ENCODE measurements at places on chromosomes 12 and 14.

DNA sequence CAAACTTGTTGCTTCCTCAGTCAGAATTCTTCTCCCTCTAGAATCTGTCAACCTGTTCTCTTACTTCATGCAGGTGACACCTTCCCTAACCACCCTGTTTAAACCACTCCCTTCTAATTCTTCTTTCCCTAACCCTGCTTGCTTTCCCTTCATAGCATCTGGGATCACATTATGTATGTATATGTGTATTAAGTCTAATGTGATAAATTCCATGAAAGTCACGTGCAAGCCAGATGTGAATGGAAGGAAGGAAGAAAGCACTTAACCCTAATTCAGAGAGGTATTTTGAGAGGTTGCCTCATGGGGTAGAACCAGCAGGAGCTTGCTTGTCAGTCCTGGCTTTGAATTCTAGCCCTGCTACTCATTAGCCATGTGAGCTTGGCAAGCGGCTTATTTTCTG lies 340.0 kb downstream of the TRHDE start:
- no peak for DNase-seq

GRCh38 chr14:76793324-76793723 lies 19.4 kb downstream of the ANGEL1 start:
- no peak for DNase-seq

GRCh38 chr12:108635201-108635996 lies 1.7 kb upstream of the SELPLG start:
- no peak for DNase-seq

DNA sequence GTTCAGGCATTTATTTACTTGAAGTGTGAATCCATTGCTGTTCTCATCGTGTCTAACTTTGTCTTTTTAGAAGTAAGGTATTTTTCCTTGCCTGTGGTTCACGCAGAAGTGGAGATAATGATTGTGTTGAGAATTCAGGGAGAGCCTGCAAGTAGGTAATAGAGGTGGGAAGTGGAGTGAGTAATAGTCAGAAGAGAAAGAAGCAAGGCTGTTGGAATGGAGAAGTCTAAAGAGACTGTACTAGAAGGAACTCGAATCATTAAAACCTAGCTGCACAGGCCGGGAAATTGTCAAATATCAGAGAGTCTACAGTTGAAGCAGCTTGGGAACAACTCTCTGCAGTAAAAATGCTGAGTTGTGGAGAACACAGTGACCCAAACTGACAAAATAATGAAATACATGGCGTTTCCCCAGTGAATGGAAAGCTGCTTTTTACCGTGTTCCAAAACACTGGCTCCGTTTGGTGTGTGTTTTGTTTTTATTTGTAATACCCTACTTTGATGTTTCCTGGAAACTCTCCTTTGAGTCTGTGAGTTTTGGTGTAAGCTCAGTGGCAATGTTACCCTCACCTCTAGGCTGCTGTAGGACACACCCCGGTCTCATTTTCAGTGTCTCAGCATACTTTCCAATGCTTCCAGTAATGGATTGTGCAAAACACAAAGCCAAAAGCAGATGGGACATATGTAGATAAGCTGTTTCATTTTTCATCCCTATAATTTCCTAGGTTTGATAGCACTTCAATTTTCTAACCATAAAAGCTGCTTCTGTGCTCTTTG lies 146.6 kb downstream of the CRADD start:
- no peak for DNase-seq

- no peak for DNase-seq
Measured at GRCh38 chr12:114414866-114415524, 9.1 kb upstream of the TBX5 start.

- no peak for DNase-seq
Measured at GRCh38 chr14:31206536-31207286, 882 bp downstream of the HECTD1 start.

GRCh38 chr14:103808403-103809001 lies 38.9 kb downstream of the PPP1R13B start:
- DNase-seq: no peak

- DNase-seq: no peak
Measured at GRCh38 chr12:114241973-114242434, 163.9 kb downstream of the TBX5 start.

DNA sequence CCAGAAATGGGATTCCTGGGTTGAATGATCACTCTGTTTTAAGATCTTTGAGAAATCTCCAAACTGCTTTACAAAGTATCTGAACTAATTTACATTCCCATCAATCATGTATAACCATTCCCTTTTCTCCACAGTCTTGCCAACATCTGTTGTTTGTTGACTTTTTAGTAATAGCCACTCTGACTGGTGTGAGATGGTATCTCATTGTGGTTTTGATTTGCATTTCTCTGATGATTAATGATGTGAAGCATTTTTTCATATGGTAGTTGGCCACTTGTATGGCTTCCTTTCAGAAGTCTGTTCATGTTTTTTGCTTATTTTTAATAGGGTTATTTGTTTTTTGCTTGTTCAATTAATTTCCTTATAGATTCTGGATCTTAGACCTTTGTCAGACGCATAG lies 211.8 kb upstream of the AVPR1A start:
- DNase-seq: no peak

GRCh38 chr12:122875590-122876220 lies 20.2 kb downstream of the VPS37B start:
- DNase-seq: no peak

- no peak for DNase-seq
Measured at GRCh38 chr14:70192915-70193314, 4.2 kb upstream of the SLC8A3 start.

- DNase-seq: no peak
Measured at GRCh38 chr12:77213319-77213718, 147.9 kb upstream of the E2F7 start.

GRCh38 chr12:19794116-19794515 lies 354.8 kb downstream of the AEBP2 start:
- DNase-seq: no peak

- no peak for DNase-seq
Measured at GRCh38 chr14:72619111-72619571, 274.8 kb downstream of the DPF3 start.

GRCh38 chr14:78611796-78612571 lies 441.8 kb downstream of the NRXN3 start:
- DNase-seq: no peak

GRCh38 chr12:24047326-24047725 lies 97.9 kb upstream of the SOX5 start:
- DNase-seq: no peak

GRCh38 chr14:93708800-93709199 lies 79.5 kb downstream of the PRIMA1 start:
- DNase-seq: no peak

DNA sequence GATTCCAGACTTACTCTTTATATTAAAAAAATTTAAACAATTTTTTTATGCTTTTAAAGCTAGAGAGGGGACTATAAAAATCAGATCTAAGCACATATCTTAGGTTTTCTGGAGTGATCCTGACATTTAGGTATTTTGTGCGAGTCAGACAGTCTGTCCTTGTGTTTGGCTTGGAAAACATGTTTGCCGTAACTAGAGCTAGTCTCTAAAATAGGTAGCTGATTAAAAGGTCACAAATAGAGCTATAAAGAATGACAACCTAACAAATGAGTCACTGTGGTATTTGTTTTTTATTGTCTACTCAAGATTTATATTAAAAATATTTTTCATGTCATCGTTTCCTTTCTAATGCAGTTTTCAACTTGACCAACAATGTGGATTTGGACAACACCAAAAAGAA lies 73.4 kb downstream of the MNAT1 start:
- no peak for DNase-seq

DNA sequence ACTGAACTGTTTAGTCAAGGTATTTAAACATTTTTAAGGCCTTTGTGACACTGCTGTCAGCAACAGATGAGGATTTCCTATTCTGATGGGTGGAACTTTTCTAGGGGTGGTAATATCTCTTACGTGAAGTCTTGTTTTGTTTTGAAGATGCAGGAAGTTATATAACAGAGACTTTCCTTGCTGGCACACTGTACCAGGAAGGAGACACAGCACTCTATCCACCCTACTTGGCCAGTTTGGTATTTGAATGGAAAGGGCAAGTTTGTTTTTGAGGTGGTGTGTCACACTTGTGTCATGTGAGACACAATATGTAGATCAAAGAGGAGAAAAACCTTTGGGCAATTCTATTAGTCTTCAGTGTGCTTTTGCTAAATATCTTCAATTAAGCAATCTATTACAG lies 51.6 kb upstream of the SRP54 start:
- DNase-seq: no peak

GRCh38 chr14:83909507-83909906 lies 1620.4 kb upstream of the FLRT2 start:
- DNase-seq: no peak

- no peak for DNase-seq
Measured at GRCh38 chr12:65306366-65307168, 28.1 kb downstream of the MSRB3 start.

- no peak for DNase-seq
Measured at GRCh38 chr12:73185403-73185802, 913.2 kb downstream of the TRHDE start.

GRCh38 chr14:81031488-81031887 lies 76.1 kb downstream of the TSHR start:
- no peak for DNase-seq

DNA sequence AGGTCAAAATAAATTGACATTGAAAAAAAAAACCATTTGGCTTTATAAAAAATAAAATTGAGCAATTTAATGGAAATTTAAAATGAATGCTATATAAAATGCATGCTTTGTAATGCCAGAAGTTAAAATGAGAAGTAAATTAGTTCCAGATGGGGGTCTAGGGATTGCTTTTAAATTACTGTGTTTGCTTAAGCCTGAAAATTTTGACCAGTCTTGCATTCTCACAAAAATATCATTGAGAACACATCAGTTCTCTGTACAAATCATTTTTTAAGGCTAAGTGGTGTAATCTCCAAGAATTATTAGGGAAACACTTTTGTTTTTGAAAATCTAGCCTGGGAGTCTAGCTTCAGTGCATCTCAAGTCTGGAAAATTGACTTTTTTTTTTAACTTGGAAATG lies 90.7 kb downstream of the RERG start:
- no peak for DNase-seq

DNA sequence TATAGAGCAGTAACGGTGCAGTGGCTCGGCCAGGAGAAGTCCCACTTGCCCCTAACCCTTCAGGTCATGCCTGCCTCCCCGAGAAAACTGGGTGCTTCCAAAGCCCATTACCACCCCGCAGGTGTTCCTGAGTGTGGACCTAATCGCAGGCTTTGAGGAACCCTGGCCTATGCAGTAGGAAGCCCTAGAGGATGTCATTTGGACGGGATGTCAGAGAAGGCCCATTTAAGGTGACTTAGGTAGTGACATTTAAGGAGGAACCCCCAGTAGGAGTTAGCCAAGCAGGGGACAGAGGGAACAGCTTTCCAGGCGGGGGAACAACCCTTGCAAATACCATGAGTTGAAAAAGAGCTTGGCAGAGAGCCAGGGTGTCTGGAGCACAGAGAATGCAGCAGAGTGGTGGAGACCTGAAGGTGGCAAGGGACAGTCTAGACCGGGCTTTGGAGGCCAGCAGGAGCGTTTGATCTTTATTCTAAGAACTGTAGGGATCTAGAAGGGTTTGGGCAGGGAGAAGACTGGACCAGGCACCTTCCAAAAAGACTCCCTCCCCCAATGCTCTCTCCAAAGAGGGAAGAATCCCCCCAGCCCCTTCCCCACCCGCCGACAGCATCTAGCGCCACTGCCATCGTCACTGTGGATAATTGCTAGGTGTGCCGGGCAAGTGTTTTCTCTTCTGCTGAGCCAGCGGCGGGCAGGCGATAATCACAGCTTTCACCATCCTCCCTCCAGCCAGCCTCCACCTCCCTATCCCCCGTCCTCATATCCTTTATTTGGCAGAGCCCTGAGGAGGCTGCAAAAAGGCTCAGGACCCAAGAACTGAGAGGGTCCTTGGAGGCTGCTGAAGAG lies 33.3 kb upstream of the BEGAIN start:
- no peak for DNase-seq

GRCh38 chr12:52155048-52155868 lies 36.6 kb downstream of the KRT80 start:
- no peak for DNase-seq

GRCh38 chr12:90290980-90291975 lies 582.6 kb upstream of the ATP2B1 start:
- DNase-seq: no peak
